ENCODE measurements at places on chromosomes 2 and 18. TPM values are rescaled to one million over a fixed set of nuclear protein-coding genes. Genes with fewer than 3 reads are reported as not detected.

The PCGF1 gene
- total RNA-seq = 13.7 TPM

The SLC11A1 gene
- 9.4 TPM for total RNA-seq

DNA sequence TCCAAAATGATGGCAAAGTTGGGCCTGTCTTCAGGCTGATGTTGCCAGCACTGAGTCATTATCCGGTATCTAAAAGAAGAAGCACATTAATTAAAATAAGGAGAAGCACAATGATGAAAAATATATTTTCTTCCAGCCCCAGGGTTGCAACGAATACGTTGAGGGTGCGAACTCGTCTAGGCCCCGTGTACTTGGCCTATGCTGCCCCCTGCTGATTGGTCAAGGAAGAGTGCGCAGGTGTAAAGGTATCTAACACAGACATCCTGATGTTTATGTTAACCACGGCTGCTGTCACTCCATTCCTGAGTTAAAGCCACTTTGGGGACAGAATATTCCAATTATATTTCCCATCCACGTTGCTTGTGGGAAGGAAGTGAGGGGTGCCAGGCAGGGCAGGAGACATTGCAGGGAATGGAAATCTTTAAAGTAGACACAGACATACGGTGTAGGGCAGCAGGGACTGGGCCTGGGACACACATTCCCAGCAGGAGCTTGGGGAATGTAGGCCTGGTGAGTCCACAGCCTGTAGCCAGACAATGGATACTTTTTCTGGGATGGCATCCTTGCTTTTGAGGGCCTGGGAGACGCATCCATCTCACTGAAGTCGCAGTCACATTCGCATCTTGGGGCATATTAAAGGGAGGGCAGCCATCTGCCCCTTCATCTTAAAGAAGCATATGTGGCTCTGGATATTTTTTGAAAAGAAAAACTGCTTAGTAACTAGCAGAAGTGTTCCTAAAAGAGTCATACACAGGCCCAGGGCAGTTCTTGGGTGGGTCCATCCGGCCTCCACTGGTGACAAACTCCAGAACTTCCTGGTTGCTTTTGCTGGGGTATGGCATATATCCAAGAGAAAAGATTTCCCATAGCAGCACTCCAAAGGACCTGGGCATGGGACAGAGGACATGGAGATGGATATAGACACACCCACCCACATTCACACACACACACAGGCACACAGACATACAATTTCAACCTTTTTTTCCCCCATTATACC lies 81.9 kb downstream of the CLIP4 start:
- peak; percentile 56 for DNase-seq
- no peak overlapping the region for H3K4me3 ChIP-seq
- H3K27ac ChIP-seq = no peak overlapping the region
- no peaks in the 10 kb centered on the region for H3K36me3 ChIP-seq
- H3K4me1 ChIP-seq = no peaks in the 10 kb centered on the region

- peaks cover 32% of the 10 kb centered on the region for H3K4me1 ChIP-seq
- no peaks in the 10 kb centered on the region for H3K36me3 ChIP-seq
Measured at GRCh38 chr2:38075507-38076151, at the start of gene CYP1B1. TSS of gene CYP1B1 (minus strand) at chr2:38076151. CDS start at chr2:38075388, 763 bp downstream.

GRCh38 chr2:122704109-122704563 lies 948.7 kb downstream of the TSN start:
- H3K36me3 ChIP-seq = no peaks in the 10 kb centered on the region
- DNase-seq = no peak
- no peak overlapping the region for H3K4me3 ChIP-seq
- H3K4me1 ChIP-seq = peaks cover 27% of the 10 kb centered on the region
- no peaks in the 10 kb centered on the region for H3K27me3 ChIP-seq

- H3K4me3 ChIP-seq = no peak overlapping the region
- no peak overlapping the region for H3K27ac ChIP-seq
- H3K4me1 ChIP-seq = no peaks in the 10 kb centered on the region
- H3K36me3 ChIP-seq = no peaks in the 10 kb centered on the region
- no peaks in the 10 kb centered on the region for H3K27me3 ChIP-seq
- peak; percentile 66 for DNase-seq
Measured at GRCh38 chr2:134375935-134376334, 122.1 kb downstream of the MGAT5 start.

DNA sequence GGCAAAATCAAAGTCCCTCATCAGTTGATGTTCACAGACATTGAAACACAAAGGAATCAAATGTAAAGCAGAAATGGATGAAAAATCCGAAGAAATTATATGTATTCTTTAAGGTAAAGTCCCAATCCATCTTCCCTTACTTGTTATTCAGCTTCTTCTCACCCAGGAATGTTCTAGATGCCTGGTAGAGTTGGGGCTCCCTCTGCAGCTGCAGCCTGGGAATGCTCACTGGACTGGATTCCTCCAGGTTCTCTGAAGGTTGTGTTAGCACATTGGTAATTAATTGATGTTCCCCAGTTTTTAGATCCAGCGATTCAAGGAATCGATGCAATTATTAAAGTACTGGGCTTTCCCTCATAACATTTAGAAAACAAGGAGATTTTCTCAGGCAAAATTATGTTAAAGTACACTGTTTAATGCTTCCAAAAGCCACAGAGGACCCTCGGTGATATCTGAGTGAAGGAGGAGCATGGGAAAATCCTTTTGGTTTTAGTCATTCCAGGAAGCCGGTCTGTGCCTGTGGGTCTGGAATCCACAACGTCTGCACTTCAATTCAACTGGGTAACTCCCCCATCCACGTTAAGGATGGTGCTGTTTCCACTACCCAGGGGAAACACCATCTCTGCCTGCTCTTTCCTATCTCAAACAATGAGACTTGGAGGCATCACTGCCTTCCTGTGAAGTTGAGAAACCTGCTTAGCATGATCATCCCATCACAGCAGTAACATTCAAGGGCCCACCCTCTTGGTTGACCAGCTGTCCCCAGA lies 22.0 kb downstream of the NTSR2 start:
- no peaks in the 10 kb centered on the region for H3K36me3 ChIP-seq
- no peak overlapping the region for H3K27ac ChIP-seq
- no peak for DNase-seq

DNA sequence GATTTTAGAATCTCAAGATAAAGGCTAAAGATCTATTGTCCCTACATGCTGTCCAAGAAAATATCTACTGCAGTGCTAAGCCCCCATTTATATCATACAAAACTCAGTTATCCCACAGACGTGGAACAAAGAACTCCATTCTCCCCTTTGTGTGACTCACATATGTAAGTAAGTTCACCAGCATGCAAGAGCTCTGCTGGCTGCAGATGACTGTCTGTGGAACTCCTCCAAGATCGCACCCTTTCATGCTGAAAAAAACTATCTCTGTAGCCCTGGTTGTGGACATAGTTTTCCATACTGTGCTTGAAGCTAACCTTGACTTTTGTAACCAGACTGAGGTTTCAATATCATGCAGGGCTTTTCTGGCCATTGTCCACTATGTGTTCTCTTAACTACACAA lies 207.1 kb downstream of the ZNF521 start:
- H3K27me3 ChIP-seq = no peaks in the 10 kb centered on the region
- no peak overlapping the region for H3K27ac ChIP-seq
- DNase-seq = no peak
- H3K4me1 ChIP-seq = no peaks in the 10 kb centered on the region
- no peak overlapping the region for H3K4me3 ChIP-seq

GRCh38 chr2:190069936-190070696 lies 7.6 kb upstream of the MSTN start:
- H3K27ac ChIP-seq = no peak overlapping the region
- no peaks in the 10 kb centered on the region for H3K4me1 ChIP-seq
- no peaks in the 10 kb centered on the region for H3K27me3 ChIP-seq

DNA sequence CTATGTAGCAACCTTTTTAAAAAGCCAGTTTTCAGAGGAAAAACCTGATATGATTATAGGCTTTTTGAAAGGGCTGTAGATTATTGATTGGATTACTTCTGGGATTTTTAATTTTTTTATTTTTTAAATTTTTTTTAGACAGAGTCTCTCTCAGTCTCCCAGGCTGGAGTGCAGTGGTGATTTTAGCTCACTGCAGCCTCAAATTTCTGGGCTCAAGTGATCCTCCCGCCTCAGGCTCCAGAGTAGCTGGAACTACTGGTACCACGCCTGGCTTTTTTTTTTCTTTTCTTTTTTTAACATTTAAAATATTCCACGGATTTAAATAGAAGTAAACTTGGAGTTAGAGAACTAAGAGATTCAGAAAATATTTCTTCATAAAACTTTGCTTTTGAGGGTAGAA lies 1.2 kb downstream of the MRPL19 start:
- peak overlapping the region; percentile 97 for H3K4me3 ChIP-seq
- peak overlapping the region; percentile 85 for H3K27ac ChIP-seq
- H3K27me3 ChIP-seq = no peaks in the 10 kb centered on the region
- no peaks in the 10 kb centered on the region for H3K4me1 ChIP-seq
- H3K36me3 ChIP-seq = no peaks in the 10 kb centered on the region
- DNase-seq = no peak
